ENCODE measurements at places on chromosomes 5 and 9.

DNA sequence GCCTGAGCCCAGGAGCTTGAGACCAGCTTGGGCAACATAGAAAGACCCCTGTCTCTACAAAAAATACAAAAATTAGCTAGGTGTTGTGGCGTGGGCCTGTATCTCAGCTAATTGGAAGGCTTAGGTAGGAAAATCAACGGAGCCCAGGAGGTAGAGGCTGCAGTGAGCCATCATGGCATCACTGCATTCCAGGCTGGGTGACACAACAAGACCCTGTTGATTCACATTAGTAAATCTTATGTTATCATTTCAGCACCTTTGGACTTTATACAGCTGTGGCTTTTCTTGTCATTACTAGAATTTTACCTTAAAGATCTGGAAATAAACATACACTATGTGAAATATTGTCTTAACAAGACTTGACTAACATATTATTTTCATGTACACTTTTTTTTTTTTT, 185.0 kb downstream of the ZNF608 start:
- DNase-seq, result no peak

GRCh38 chr5:83414601-83415000, 56.9 kb upstream of the VCAN start:
- DNase-seq, result no peak

DNA sequence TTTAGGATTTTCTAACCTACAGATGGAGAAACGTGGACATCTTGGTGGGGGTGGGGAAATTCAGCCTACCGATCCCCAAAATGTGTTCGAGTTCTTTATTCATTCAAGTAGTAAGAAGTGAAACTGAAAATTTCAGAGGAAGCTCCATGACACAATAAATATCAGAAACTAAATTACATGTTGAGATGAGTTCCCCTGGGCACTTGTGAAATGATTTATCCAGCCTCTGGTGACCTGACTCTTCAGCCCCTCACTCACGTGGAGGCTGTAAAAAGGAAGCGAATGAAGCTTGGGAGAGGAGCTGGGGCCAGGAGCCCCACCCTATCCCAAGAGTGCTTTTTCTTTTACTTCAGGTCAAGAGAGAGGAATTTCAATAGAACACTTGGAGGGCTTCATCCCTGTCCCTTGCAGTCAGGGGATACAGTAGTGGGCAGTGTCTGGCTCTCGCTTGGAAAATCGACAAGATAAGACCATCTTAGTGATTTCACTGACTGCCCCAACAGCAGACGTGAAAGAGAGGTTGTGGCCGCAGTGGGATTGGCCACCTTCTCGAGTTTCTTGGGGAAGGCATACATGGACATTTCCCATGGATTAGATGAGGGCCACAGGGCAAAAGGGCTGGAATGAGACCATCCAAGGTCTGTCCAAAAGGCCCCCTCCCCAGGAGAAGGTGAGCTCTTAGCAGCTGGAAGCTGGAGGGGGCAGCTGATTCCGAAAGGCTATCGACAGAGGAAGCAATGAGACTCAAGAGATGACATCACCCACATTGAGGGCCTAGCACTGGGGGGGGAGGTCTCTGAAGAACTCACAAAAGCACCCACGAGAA, 76.8 kb upstream of the SH3PXD2B start:
- no peak for DNase-seq

DNA sequence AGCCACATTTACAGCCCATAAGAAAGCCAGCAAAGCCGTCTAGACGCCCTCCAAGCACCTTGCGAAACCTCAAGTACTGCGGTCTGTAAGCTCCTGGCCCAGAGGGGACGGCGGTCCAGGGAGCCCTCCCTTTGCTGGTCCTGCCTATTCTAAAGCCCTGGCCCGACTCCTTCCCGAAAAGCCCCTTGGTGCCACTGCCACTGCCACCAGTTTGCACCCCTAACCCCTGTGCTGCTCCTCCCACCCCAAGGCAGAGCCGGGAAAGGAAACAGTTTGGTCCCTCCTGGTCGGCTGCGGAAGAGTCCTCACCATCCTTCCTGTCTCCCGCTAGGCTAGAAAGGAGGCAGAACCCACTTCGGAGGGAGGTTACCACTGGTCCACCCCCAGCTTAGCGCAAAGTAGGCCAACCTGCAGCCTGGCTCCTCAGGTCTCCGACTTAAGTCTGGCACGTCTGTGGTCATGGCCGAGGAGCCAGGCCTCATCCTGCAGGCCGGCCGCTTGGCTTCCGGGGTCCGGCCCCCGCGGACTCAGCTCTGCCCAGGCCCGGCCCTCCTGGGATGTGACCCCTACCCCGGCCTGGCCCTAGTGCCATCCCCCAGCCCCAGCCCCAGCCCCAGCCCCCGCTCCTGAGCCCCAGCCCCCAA, 916 bp downstream of the TOR1A start:
- no peak for DNase-seq

GRCh38 chr5:83494087-83494620, 22.6 kb downstream of the VCAN start:
- no peak for DNase-seq

GRCh38 chr9:114928136-114928535, 2.3 kb downstream of the TNFSF8 start:
- no peak for DNase-seq

- DNase-seq, result no peak
Measured at GRCh38 chr9:18253950-18254349, 220.0 kb upstream of the ADAMTSL1 start.

DNA sequence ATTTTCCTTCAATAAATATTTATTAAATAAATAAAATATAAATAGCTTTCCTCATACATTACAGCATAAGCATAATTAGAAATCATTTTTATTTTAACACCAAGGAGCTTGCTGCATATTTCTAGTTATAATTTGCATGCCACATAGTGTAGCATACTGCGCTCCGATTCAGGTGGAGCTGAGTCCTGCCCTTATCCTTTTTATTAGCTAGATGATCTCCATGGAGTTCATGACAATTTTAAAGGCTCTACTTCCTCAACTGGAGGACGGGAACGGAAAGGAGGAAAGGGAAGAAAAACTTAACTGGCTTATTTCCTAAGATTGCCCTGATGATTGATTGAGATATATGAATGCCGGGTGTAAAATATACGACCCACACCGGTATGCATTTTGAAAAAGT, 385.2 kb downstream of the PLK2 start:
- no peak for DNase-seq

DNA sequence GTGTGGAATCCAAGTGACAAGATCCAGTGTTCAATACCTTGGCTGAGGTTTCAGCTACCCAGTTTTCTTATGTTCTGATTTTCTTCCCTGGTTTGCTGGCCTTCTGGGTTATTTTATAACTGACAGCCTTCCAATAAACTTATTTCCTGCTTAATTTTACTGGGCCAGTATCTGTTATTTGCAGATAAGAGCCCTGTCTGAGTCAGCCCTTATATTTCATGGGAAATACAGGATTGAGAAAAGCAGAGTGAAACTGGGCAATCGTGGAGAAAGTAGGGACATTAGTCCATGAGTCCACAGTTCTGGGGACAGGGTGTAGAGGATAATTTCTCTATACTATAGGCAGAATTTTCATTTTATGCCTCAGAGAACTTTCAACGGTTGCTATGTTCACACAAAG, 32.3 kb downstream of the TMEM167A start:
- DNase-seq, result no peak

GRCh38 chr5:83764101-83764500, 43.4 kb upstream of the HAPLN1 start:
- DNase-seq, result no peak

DNA sequence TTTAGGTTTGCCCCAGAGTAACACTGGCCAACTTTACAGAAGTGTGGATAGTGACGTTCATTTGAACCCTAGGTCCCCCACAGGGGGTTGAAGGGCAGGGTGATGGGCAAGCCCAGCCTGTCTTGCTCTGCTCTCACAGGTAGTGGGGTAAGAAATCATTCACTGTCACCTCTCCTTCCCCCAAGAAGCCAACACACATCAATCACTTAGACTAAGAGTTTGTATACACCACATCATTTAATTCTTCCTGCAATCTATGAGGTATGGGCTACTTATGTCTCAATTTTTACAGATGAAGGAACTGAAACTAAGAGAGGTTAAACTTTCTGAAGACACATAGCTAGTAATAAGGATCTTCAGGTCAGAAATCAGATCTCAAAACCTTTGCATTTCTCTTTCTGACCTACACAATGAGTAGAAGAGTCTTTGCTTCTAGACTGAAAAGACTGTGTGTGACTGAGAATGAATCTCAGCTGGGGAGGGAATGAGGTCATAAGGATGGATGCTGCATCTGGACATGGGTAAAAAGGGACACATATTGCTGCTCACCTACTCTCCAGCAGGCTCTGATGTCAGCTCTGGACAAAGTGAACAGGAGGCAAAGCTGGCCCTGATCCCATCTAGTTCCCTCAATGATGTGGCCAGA, 81.0 kb upstream of the EQTN start:
- DNase-seq, result no peak

DNA sequence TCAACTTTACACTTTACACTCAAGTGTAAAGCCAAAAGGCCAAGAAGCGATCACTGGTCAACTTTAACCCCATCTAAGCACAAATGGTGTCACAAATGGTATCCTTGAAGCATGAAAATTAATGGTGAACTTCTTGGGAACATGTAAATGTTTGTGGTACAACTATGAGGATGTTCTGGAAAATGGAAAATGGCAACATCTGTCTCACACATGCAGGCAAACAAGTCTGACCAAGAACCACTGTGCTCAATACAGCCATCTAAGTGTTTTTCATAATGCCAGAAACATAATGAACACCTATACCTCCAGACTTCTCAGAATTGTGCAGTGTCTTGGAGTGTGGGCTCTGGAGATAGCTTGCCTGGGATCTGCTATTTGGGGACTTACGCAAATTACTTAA, 171.0 kb downstream of the GLIS3 start:
- no peak for DNase-seq

DNA sequence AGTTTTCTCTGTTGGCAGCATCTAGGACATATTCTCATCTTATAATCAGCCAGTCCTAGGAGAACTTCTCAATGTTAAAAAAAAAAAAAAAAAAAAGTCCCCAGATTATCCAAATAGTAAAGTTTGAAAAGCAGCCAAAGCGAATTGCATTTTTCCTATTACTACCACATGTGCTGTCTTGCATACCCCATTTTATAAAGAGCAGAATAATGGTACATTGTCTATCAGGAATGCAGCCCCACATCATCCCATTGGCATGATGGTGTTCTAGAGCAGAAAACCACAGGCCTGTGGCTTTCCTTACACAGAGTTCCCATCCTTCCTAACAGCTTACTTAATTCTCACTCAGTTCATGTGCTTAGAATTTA, 381.6 kb downstream of the TMEM38B start:
- DNase-seq, result peak; percentile 98

DNA sequence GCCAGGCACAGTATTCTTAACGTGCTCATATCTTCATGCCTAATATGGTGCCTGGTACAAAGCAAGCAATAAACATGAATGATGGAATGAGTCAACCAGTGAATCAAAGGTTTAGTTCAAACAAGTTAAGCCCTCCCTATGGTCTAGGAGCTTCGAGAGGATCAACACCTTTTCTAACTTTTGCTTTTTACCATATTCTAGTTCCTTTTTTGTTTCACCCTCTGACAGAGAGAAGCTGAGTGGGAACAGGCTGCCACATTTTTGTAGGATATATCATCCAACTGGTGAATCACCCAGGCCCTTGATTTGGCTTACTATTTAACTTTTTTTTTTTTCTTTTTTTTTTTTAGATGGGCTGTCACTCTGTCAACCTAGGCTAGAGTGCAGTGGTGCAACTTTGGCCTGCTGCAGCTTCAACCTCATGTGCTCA, 39.3 kb upstream of the TNC start:
- DNase-seq, result peak; percentile 77

- no peak for DNase-seq
Measured at GRCh38 chr9:95155220-95155619, 162.3 kb downstream of the FANCC start.

DNA sequence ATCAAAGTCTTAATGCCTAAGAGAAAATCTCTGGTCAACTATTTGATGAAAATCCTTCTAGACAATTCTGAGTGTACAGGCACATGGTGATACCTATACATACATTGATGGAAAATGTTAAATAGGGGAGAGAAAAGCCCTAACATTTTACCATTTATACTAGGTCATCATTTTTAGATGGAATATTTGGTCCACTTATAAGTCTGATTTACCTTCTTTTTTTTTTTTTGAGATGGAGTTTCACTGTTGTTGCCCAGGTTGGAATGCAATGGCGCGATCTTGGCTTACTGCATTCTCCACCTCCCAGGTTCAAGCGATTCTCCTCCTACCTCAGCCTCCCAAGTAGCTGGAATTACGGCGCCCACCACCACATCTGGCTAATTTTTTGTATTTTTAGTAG, 81.7 kb downstream of the FCHO2 start:
- DNase-seq, result no peak

- DNase-seq, result peak; percentile 74
Measured at GRCh38 chr5:58259685-58260152, 200.2 kb downstream of the PLK2 start.

- no peak for DNase-seq
Measured at GRCh38 chr9:37534901-37535300, 41.3 kb downstream of the FBXO10 start.

DNA sequence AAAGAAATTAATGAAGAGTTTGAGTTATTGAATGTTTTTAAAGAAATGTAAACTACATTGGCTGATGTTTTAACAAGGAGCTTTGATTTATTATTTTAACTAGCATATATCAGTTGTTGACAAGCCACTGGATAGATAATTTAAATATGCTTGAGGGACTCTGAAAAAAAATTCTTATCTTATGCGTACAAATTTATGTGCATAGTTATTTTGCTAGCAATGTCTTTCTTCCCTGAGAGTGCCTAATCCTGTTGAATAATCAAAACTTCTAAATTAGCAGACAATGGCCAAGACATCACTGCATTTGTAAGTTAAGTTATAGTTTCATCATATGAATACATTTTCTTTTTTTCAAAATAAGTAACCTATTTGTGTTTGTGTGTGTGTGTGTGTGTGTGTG, 342.3 kb downstream of the MED10 start:
- no peak for DNase-seq

GRCh38 chr9:33995449-33995848, 53.2 kb downstream of the UBAP2 start:
- DNase-seq, result no peak

DNA sequence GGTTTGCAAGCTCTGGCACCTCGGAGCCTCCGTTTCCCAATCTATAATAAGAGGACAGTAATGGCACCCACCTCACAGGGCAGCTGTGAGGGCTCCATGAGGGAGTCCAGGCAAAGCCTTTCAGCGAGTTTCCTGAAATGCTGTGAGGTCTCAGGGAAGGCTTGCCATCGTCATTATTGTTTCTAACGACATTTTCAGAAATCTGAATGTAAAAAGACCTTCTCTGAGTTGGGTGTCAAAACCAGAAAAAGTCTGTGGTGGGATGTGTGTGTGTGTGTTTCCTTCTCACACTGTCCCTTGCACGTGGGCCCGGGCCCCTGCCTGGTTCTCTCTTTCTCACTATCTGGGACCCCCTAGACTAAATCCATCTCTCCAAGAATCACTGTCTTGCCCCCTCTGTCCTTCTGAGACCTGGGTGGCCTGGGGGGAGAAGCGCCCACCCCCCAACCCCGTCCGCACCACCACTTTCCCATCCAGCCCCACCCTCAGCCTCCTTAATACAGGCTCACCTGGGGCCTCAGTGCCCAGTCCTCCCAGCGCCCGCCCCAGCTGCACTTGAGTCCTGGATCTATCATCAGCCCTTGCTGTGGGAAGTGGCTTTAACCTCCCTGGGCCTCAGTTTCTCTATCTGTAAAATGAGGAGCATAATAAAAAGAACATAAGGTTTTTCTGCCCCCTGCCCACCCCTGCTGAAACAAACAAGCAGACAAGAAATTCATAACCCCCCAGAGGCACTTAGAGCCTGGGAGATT, 180.3 kb downstream of the C9orf50 start:
- DNase-seq, result no peak

All from fibroblast of skin of left quadriceps (primary cell).